Stimulated activated CD8-positive, alpha-beta memory T cell treated with anti-CD3 and anti-CD28 coated beads, Interleukin-7, amount 100 ng/mL, for 48 hours (primary cell): ENCODE measurements at places on chromosomes 4 and X.

DNA sequence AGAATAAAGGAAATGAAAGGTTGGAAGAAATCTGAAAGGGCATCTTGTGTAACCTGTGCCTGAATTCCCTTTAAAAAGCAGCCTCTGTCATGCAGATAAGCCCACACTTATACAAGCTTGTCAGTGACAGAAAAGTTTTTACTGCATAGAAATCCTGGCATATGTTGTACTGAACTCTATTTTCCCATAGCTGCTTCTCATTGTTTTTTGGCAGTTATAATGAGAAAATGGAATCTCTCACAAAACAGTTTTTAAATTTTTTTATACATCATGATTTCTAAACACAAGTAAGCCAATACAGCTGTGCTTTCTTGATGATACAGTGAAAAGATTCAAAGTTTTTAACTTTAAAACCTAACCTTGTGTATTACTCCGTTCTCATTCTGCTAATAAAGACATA is 511.4 kb upstream of the ARX start:
- DNase-seq = no peak

- no peak for DNase-seq
Measured at GRCh38 chrX:56728321-56728720, 722 bp upstream of the NBDY start.

DNA sequence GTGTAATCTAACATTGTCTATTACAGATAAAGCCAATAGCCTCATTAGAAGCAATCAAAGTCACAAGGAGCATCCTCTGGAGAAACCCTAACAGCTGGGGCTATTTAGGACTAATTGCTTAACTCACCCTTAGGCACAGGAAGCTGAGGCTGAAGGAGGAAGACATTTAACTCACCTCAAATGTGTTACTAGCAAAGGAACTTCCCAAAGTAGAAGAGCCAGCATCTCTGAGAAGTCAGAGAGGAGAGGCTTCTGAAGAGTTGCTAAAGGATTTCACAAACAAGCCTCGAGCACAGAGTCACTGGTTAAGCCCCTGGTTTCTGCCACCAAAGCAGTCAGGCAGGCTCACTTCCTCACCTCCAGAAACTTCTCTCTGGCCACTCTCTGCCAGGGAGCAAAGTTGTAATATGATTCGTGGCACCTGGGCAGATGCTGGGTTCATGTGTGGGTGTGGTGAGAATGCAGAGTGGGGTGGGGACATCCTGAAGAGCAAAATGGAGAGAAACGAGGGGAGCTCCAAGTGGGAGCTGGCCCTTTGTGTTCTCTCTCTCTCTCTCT is 201.3 kb downstream of the HS6ST2 start:
- no peak for DNase-seq

GRCh38 chrX:14777525-14777924 is 95.3 kb downstream of the FANCB start:
- no peak for DNase-seq

- DNase-seq = no peak
Measured at GRCh38 chr4:155712846-155713245, 46.0 kb upstream of the GUCY1B1 start.

- DNase-seq = no peak
Measured at GRCh38 chr4:21380861-21381260, 567.7 kb downstream of the KCNIP4 start.

GRCh38 chr4:42278709-42279324 is 118.5 kb upstream of the SHISA3 start:
- no peak for DNase-seq

GRCh38 chr4:176274441-176274840 is 5.4 kb upstream of the ASB5 start:
- DNase-seq = no peak
